IPS DF 6.9 (cell line): ENCODE measurements at places on chromosomes 2 and 18.

- no peak overlapping the region for H3K27ac ChIP-seq
- H3K4me1 ChIP-seq, result no peaks in the 10 kb centered on the region
- H3K36me3 ChIP-seq, result no peaks in the 10 kb centered on the region
- H3K4me3 ChIP-seq, result no peak overlapping the region
- no peaks in the 10 kb centered on the region for H3K27me3 ChIP-seq
- DNase-seq, result no peak
Observed at GRCh38 chr18:66575263-66575662, 28.6 kb downstream of the CDH19 start.

DNA sequence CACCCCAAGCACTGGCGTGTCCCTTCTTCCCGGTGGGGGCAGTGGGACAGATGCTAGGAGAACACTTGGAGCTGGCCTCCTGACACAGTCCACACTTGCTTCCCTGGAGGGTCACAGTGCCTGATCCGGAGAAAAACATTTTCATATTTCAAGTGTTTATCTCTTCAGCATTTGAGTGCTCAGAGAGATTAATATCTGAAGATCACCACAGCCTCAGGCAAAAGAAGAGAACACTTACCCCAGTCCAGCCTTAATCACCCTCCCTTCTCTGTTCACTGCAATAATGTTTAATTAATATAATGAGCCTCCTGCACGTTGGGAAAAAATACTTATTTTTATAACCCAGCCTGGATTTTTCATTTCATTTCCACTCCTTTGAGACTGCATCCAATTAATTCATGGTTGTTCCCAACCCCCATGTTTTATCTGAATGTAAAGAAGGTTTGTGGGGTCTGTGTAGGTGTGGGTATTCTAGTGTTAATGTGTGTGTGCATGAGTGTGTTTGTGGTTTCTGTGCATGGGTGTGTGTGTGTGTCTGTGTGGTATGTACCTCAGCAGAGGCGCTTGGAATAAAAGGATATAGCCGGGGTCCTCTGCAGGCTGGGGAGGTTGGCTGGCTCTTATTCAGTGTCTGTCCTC is 72.1 kb downstream of the NRP2 start:
- no peaks in the 10 kb centered on the region for H3K36me3 ChIP-seq
- H3K27ac ChIP-seq, result no peak overlapping the region
- peaks cover 3% of the 10 kb centered on the region; the same call in 1 of the 2 replicates for H3K4me1 ChIP-seq
- no peak for DNase-seq
- H3K27me3 ChIP-seq, result no peaks in the 10 kb centered on the region
- H3K4me3 ChIP-seq, result no peak overlapping the region

- no peaks in the 10 kb centered on the region for H3K27me3 ChIP-seq
- no peak overlapping the region for H3K27ac ChIP-seq
- no peak overlapping the region for H3K4me3 ChIP-seq
- H3K4me1 ChIP-seq, result no peaks in the 10 kb centered on the region
- no peak for DNase-seq
Observed at GRCh38 chr2:112085375-112085730, 30.3 kb downstream of the TMEM87B start.

DNA sequence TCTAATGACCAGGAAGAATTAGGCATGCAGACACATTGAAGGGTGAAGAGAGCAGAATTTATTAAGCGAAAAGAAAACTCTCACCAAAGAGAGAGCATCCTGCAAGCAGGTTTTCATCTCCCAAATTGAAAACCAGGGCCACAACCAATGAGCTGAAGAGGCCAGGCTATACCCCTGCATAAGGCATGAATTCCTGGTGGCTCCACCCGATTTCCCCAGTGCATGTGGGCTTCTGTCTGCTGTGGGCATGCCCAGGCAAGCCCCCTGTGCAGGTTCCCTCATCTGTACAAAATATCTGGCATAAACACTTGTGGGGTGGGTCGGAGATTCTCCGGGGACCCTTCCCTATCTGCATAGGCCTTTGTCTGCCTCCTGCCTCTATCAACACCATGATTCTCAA is 621.6 kb upstream of the LRRTM1 start:
- no peaks in the 10 kb centered on the region for H3K27me3 ChIP-seq
- H3K36me3 ChIP-seq, result no peaks in the 10 kb centered on the region

DNA sequence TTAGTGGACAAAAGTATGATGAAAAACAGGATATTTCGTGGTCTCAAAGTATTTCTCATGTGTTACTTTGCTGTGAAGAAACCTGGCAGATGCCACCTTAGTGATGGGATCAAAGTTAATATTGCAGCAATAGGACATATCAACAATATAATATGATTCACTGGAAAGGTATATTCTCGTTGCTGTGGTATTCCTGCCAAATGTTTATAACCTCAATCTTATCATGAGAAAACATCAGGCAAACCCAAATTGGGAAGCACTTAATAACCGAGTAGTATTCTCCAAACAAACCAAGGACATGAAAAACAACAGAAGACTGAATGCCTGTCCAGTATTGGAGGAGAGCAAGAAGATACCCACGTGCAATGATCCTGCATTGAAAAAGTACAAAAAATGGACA is 302.6 kb upstream of the MC4R start:
- no peaks in the 10 kb centered on the region for H3K27me3 ChIP-seq
- H3K27ac ChIP-seq, result no peak overlapping the region
- peaks cover 1% of the 10 kb centered on the region; the same call in 1 of the 2 replicates for H3K4me1 ChIP-seq

DNA sequence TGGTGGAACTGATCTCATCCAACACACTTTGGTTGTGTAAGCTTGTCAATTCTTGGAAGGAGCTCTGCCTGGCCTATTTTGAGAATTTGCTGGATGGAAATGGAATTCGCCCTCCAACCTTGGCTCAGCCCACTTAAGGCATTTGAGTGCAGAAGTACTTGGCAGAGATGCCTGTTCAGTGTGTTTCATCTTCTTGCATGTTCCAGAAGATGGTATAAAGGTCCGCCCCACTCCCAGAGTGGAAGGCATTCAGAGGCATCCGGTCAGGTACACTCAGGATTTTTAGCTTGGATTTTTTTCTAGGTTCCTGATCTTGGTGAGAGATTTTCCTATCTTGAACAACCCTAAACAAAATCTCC is 61.3 kb upstream of the TXNDC2 start:
- H3K27me3 ChIP-seq, result no peaks in the 10 kb centered on the region
- no peaks in the 10 kb centered on the region for H3K4me1 ChIP-seq
- H3K36me3 ChIP-seq, result no peaks in the 10 kb centered on the region
- no peak overlapping the region for H3K27ac ChIP-seq
- no peak for DNase-seq

GRCh38 chr2:79916285-79916684 is 388.3 kb downstream of the LRRTM1 start:
- H3K4me3 ChIP-seq, result no peak overlapping the region
- no peaks in the 10 kb centered on the region for H3K4me1 ChIP-seq
- no peak overlapping the region for H3K27ac ChIP-seq
- no peaks in the 10 kb centered on the region for H3K36me3 ChIP-seq
- no peak for DNase-seq

DNA sequence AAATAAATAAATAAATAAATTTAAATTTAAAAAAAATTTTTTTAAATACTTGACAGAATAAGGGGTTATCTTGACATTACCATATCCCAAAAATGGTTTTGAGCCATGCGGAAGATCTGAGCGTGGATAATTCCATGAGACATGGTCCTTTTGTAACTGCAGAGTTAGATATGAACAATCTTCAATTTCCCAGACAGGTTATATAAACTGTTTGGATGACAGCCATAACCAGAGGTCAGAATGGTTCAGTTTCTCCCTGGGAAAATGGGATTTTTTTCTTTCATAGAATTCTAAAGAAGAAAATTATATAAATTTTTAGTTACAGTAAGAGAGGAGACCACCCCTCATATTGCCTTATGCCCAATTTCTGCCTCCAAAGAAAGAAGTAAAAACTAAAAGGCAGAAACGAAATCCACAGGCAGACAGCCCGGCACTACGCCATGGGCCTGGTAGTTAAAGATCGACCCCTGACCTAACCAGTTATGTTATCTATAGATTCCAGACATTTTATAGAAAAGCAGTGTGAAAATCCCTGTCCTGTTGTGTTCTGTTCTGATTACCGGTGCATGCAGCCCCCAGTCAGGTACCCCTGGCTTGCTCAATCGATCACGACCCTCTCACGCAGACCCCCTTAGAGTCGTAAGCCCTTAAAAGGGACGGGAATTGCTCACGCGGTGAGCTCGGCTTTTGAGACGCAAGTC is 3.0 kb downstream of the GALM start:
- no peak overlapping the region for H3K27ac ChIP-seq
- no peaks in the 10 kb centered on the region for H3K27me3 ChIP-seq
- DNase-seq, result no peak
- no peak overlapping the region for H3K4me3 ChIP-seq
- no peaks in the 10 kb centered on the region for H3K36me3 ChIP-seq

DNA sequence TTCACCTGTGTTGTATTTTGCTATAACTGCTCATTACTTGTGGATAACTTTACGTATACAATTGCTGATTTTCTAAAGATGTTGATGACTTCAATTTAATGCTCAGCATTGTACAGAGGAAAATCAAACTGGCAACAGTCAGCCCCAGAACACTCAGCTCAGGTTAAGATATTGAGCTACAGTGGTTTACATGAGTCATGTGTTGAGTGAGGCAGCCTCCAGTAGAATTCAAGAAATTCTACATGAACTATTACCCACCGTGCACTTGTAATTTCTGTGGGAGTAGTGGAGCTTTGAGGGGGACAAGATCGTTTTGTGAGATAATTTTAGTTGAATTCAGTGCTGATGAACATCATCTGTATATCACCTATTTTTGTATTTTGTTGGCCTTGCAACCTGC is 292.3 kb downstream of the ALPK2 start:
- H3K4me1 ChIP-seq, result peaks cover 9% of the 10 kb centered on the region
- DNase-seq, result no peak
- H3K4me3 ChIP-seq, result no peak overlapping the region
- no peak overlapping the region for H3K27ac ChIP-seq

- no peaks in the 10 kb centered on the region for H3K36me3 ChIP-seq
- H3K4me1 ChIP-seq, result peaks cover 7% of the 10 kb centered on the region
- DNase-seq, result no peak
- no peak overlapping the region for H3K4me3 ChIP-seq
- H3K27ac ChIP-seq, result no peak overlapping the region
Observed at GRCh38 chr2:20171445-20171977, 53.4 kb downstream of the SDC1 start.

GRCh38 chr2:217617616-217618022 is 385.2 kb downstream of the TNS1 start:
- no peaks in the 10 kb centered on the region for H3K27me3 ChIP-seq
- no peak overlapping the region for H3K27ac ChIP-seq
- H3K4me1 ChIP-seq, result peaks cover 4% of the 10 kb centered on the region
- no peak for DNase-seq
- no peaks in the 10 kb centered on the region for H3K36me3 ChIP-seq

GRCh38 chr2:200275295-200276013 is 31.0 kb upstream of the SPATS2L start:
- DNase-seq, result no peak
- H3K27ac ChIP-seq, result no peak overlapping the region
- no peaks in the 10 kb centered on the region; the same call in 1 of the 2 replicates for H3K4me1 ChIP-seq
- H3K27me3 ChIP-seq, result no peaks in the 10 kb centered on the region
- no peak overlapping the region for H3K4me3 ChIP-seq

DNA sequence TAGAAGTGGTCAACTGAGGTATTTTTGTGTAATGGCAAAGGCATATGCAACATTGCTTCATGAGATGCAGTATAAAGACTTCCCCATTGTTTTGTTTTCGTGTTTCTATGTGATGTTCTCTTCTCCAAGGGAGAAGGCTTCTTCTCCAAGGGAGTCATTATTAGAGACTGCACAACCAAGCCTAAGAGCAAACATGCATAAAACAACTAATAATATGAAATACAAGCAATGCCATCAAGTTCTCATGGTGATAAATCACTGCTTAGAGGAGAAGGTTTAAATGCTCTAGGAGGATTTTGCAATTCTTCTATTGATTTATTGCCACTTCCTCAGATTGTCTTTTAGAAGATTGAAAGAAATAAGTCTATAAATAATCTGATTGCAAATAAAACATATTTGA is 524.4 kb downstream of the IRS1 start:
- no peak overlapping the region for H3K27ac ChIP-seq
- no peaks in the 10 kb centered on the region for H3K27me3 ChIP-seq
- DNase-seq, result no peak
- H3K36me3 ChIP-seq, result no peaks in the 10 kb centered on the region

DNA sequence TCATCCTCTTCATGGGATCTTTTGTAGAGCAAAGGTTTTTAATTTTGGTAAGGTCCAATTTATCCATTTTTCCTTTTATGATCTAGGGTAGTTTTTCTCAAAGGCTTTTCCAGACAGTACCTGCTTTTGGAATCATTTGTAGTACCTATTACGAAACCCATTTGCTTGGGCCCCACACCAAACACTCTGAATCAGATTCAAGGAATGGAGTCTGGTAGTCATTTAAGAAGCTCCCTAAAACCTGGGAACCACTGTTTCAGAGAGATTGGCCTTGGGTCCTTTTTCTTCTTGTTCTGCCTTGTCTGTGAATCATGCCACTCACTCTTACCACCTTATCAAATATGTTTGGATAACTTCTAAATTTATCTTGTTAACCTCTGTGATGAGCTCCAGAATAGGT is 40.3 kb downstream of the OSBPL6 start:
- H3K4me1 ChIP-seq, result no peaks in the 10 kb centered on the region
- H3K27me3 ChIP-seq, result no peaks in the 10 kb centered on the region
- H3K4me3 ChIP-seq, result no peak overlapping the region
- H3K36me3 ChIP-seq, result no peaks in the 10 kb centered on the region
- no peak overlapping the region for H3K27ac ChIP-seq

- H3K27ac ChIP-seq, result no peak overlapping the region
- no peak for DNase-seq
- no peaks in the 10 kb centered on the region for H3K36me3 ChIP-seq
- 0 out of 2 replicates have a peak, but pooled peaks cover 2% of the 10 kb centered on the region for H3K4me1 ChIP-seq
- no peaks in the 10 kb centered on the region for H3K27me3 ChIP-seq
- no peak overlapping the region for H3K4me3 ChIP-seq
Observed at GRCh38 chr2:214038186-214038585, 372.7 kb upstream of the VWC2L start.

DNA sequence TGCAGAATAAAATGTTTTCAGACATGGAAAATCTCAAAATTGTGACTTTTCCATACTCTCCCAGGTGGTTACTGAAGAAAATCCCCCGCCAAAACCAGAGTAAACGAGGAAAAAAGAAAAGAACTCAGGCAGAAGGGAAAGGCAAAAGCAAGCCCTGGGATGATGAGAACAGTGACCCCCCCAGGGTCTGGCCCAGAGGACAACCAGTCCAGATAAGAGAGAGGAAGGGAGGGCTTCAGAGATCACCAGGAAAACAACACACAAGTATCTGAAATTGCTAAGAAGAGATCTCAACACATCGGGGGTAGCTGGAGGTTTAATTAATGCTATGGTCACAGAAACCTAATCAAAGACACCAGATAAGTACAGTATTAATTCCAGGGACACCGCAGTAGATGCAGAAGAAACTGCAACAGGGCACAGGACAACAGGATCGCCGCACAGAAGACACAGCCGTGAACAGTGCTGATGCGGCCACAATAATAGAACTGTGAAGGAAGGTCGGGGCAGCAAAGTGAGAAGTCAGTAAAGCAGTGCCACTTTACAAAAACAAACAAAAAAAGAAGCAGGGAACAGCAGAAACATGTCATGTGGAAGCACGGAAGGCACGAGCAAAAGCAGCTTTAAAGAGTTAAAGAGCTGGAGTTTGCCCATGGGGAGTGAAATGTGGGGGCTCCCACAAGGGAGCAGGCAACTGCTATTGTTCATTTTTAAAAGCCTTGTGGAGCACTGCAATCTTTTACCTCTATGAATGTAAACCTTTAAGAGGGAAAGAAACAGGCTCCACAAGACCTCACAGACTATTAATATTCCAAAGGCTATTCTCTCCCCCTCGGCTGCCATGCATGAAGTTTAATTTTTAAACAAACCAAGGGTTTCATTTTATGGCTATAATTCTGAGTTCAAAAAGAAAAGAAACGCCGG is 28.4 kb downstream of the FAM168B start:
- H3K27ac ChIP-seq, result no peak overlapping the region
- DNase-seq, result no peak
- peaks cover 7% of the 10 kb centered on the region for H3K36me3 ChIP-seq
- no peaks in the 10 kb centered on the region; the same call in 1 of the 2 replicates for H3K4me1 ChIP-seq
